ENCODE measurements at places on chromosomes 12 and 14.

GRCh38 chr14:99210333-99210732 lies 61.7 kb downstream of the BCL11B start:
- no peak for DNase-seq

DNA sequence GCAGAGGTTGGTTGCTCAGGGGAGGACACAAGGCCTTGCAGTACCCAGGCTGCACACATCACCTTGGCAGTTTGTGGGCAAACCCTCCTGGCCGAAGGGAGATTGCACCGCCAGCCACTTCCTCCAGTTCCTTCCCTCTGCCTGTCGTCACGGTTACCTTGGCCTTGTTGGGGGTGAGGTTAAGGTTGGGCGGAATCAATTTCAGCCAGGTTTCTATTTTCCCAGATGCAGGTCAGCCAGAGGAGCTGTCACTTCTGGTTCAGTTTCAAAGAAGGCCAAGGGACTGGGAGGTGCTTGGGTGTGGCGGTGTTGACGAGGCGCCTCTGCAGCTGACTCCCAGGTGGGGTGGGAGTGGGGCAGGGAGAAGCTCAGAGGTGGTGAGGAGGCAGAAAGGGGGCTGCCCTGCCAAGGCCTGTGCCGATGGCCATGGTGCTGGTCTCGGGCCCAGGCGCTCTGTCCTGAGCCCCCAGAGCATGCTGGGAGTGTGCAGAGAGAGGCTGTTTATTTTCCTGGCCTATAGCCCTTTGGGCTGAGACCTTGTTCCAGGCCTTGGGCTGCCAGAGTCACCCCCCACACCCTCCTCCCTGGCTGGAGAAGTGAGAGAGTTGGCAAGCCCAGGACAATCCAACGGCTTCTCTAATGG lies 31.4 kb downstream of the JDP2 start:
- peak; percentile 51 for DNase-seq

- no peak for DNase-seq
Observed at GRCh38 chr14:61288228-61288627, 7.1 kb upstream of the TMEM30B start.

DNA sequence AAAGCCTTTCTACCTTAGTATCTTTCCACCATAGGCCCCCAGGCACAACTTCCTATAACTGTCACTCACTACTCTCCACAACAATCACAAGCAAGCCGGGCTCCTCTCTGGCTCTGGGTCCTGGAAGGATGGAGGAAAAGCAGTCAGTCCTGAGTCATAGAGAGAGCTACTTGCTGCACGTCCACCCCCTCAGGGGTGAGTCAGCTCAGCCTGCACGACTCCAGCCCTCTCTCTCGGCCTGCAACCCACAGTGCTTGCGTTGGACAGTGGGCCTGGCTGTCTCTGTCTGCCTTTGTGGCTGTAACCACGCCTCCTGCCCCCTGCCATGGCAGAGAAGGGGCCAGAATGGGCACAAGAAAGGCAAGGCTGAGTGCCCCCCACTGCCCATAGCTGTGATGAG lies 154.1 kb upstream of the FKBP4 start:
- DNase-seq = peak; percentile 53

DNA sequence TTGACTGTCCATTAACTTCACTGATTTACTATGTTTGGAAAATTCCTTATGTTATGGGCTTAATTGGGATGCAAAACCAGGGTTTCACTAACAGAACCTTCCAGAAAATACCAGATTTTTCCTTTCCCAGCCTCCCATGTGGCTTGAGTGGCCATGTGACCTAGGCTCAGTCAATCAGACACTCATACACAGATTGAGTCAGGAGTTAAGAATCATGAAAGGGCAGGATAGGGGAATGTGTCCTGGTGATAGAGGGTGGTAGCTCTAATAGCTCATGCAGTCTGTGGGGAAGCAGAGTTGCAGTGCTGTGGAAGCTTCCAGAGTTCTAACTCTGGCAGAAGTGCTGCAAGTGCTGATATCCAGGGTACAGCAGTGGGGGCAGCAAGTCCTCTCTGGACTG lies 134.1 kb upstream of the IFNG-AS1 start:
- no peak for DNase-seq

GRCh38 chr12:14191612-14192011 lies 173.9 kb upstream of the ATF7IP start:
- DNase-seq = no peak

GRCh38 chr12:131783915-131784541 lies 44.2 kb upstream of the MMP17 start:
- DNase-seq = no peak

DNA sequence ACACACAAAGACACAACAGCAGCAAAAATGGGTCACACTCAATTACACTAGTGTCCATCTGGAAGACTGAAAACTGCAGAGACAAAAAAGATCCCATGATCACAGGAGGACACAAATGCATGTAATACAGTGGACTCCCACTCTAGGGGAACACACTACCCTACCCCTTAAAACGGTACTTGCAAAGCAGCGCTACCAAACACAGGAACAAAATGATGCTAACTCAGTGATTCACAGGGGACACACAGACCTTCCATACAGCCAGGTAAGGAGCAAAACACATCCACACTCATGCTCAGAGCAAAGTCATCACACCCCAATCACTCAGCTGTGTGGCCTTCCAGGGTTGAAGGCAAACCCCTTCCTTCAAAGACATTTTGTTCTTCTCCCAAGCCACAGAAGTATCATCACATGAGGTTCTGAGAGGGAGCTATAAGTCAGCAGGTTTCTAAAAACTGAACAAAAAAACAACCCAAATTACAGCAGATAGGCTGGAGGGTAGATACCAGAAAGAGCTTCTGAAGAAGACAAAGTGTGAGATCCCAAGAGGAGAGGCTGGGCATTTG lies 14.8 kb downstream of the SMUG1 start:
- DNase-seq = no peak

GRCh38 chr12:56719056-56719455 lies 6.0 kb downstream of the NACA start:
- DNase-seq = no peak

GRCh38 chr14:102786768-102787167 lies 9.5 kb downstream of the TRAF3 start:
- no peak for DNase-seq

- no peak for DNase-seq
Observed at GRCh38 chr12:102907918-102908317, 9.1 kb downstream of the PAH start.

GRCh38 chr12:111597831-111598636 lies 1.1 kb downstream of the ATXN2 start:
- peak; percentile 66 for DNase-seq

- DNase-seq = no peak
Observed at GRCh38 chr12:26046203-26046602, 78.6 kb downstream of the BHLHE41 start.

DNA sequence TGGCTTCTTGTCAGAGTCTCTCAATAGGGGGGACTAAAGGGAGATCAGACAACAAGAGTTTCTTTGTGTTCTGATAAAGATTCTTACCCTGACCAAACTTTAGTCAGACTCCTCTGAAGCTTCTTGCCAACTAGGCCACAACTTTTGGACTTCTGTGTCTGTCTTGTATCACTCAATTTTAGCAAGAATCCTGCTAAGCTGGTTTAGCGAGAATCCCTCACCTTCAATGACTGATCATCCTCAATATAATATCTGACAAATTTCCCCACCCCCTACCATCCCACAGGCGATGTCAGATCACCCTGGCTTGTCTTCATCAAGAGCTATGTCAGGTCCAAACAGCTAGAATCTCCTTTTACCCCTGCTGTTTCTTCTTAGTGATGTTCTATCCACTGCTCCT lies 215.2 kb downstream of the RASSF9 start:
- no peak for DNase-seq

GRCh38 chr14:30333934-30334333 lies 225.0 kb upstream of the G2E3 start:
- no peak for DNase-seq

DNA sequence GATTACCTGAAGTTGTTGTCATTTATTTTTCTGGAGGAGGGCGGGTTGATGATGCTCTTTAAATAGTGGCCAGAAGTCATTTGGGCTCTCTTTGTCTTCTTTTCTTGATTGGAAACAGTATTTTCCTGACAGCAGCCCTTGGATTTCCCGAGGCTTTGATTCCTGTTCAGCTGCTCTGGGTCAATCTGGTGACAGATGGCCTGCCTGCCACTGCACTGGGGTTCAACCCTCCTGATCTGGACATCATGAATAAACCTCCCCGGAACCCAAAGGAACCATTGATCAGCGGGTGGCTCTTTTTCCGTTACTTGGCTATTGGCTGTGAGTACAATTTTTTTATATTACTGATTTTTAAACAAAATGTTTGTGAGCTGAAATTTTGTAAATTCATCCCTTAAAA lies 60.4 kb downstream of the ANAPC7 start:
- no peak for DNase-seq

GRCh38 chr14:94050231-94050880 lies 24.2 kb downstream of the OTUB2 start:
- DNase-seq = peak; percentile 4

GRCh38 chr12:12714276-12715021 lies 2.7 kb upstream of the CDKN1B start:
- DNase-seq = peak; percentile 73

GRCh38 chr14:65948302-65948701 lies 535.8 kb downstream of the FUT8 start:
- no peak for DNase-seq

DNA sequence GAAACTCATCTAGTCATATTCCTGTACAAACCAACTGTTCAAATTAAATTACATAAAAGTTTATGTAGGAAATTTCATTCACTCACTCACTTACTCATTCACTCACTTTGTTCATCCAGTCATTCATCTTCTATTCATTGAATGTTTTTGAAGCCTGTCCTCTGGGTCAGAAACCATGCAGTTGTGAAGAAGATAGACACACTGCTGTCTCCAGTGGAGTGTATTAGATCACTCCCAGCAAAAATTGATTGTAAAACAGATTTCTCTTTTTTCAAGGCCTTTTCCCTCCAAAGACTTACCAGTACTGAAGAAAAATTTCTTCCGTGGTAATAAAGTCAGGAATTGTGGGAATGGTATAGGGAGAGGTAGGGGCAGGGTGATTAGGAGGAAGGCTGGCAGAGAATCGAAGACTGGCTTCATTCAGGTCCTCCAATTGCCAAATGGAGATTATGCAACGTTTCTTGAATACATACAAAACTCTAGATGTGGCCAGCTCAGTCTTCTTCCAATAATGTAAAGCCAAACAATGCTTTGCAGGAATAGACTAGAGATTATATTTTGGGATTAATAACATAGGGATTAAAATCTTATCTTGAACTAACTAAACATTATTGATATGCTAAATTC lies 9.1 kb downstream of the LRRK2 start:
- no peak for DNase-seq

- DNase-seq = no peak
Observed at GRCh38 chr12:100857418-100857817, 62.8 kb downstream of the ANO4 start.

DNA sequence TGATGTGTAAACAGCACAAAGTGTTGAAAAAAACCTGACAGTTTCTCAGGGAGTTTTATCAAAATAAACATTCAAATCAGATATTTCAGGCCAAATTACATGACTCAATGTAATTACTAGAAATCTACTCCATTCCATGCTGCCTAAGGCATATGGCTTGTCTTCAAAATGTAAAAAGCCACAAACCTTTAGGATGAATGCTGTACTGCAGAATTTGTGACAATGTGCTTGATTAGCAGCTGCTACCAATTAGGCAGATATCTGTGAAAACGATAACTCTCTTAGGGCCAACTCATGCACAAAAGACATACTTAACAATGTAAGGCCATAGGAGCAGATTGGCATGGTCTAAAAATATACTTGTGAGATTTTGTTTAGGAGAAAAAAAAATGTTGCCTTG lies 267.0 kb downstream of the DACT1 start:
- DNase-seq = no peak

- DNase-seq = no peak
Observed at GRCh38 chr12:8816448-8817050, 5.9 kb upstream of the A2ML1 start.

Measured in Ammon's horn (tissue), 1 donor.